ENCODE measurements at places on chromosomes 16 and 17.

DNA sequence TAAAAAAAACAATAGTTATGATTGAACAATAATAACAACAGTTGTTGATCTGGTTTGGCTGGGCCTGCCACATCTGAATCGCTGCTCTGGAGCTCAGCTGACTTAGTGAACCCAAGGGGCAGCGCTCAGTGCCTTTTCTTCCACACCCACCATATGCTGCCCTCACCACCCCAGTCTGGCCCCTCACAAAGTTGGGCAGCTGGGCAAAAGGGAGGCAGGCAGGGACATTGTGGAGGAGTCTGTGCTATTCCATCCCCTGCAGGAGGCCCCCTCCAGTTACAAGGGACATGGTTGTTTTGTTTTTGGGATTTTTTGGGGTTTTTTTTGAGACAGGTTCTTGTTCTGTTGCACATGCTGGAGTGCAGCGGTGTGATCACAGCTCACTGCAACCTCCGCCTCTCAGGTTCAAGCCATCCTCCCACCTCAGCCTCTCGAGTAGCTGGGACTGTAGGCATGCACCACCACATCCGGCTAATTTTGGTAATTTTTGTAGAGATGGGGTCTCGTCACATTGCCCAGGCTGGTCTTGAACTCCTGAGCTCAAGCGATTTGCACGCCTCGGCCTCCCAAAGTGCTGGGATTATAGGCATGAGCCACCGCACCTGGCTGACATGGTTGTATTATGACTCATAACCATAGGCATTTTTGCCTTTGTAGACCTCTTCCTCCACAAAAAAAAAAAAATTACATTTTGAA, 8.6 kb upstream of the PECAM1 start:
- no peak for DNase-seq

- DNase-seq = no peak
Observed at GRCh38 chr17:7204336-7204735, 15.3 kb downstream of the DLG4 start.

GRCh38 chr17:44584443-44584842, 27.2 kb downstream of the FZD2 start:
- no peak for DNase-seq

GRCh38 chr17:4607261-4607741, 23.0 kb downstream of the SMTNL2 start:
- no peak for DNase-seq

DNA sequence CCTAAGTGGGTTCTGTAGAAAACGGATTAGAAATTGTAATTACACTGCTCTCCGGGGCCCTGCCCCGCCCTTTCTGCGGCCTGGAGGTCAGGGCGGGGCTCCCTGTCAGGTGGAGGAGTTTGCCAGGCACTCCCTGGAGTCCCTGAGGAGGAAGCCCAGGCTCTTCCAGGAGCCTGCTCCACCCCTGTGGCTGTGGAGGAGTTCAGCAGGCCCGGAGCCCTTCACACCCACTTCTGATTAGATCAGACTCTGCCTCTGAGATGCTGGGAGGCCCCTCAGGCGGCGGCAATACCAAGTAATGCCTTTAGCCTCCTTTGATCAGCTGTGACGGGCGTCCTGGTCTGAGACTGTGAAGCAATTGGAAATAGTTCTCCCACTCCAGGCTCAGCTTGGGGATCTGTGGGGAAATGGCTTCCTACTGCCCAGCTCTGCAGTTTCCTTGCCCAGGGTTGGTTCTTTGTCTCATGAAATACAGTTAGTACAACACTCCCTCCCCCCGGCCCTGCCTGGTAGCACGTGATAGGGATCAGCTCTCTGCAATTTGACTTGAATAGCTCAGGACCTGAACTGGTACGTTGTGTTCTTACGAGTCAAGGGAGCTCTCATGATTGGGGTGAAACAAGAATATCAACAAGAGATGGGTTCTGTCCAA, 22.3 kb downstream of the BAIAP2 start:
- DNase-seq = no peak

DNA sequence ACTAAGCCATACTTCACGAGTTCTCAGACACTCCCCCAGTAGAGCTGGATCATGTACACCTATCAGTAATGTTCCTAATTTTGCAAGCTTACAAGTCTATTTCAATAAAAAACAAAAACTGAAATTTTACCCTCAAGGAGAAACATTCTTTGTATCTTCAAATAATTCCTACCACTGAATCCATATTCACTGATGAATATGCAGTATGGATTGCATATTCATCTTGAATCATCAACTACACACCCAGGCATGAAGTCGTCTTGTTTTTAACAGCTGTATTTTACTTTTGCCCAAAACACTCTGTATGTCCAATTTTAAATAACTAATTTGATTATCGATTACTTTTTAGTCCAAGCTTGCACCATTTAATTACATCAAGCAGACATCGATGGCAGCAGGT, 31.8 kb downstream of the ZDHHC7 start:
- no peak for DNase-seq

DNA sequence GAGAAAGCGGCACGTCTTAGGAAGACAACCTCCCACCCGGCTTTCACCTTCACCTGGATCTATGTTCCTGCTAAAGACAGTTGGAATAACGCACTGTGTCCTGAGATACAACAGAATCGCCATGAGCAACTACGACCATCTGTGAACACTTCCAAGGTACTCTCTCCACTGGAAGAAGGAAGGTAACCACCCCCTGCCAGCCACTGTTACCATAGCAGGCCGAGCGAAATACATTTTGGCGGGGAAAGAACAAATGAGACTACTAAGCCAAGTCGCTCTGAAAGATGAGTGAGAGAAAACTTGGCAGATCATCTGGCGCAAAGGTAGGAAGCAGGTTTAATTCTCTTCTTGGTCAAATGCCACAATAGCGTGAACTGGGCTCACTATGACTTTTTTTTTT, 9.8 kb downstream of the CRK start:
- no peak for DNase-seq

- no peak for DNase-seq
Observed at GRCh38 chr16:78194948-78195347, 95.5 kb downstream of the WWOX start.

DNA sequence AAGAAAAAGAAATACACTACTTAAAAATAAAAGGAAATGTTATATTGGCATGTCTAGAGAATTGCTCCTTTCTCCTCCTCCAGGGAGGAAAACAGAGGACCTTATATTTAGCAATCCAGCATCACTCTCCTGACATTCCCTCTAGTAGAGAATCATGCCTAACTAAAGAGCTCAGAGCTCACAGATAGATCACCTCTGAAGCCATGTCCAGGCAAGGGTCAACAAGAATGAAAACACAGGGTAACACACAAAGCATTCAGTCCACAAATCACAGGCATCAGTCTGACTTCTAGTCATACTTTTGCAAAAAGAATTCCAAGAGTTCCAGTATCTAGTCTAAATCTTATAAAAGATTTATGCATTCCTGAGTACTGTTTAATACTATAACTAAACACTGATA, 4.4 kb upstream of the HASPIN start:
- no peak for DNase-seq

DNA sequence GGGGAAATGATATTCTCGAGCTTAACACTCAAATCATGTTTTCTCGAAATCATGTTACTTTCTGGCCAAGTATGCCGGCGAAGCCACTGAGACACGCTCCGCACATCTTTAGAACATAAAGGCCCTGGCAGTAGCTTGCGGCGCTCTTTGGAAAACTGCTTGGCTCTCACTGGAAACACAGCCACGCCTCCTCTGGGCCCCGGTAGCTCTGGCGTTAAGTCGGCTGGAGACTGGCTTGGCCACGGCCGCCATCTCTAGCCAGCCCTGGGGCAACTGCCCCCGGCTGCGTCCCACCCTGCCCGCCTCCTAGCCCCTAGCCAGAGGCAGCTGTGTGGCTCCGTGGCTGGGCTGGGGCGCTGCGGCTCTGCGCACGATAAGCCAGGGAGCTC, 9.2 kb upstream of the BAIAP2 start:
- DNase-seq = no peak

- DNase-seq = no peak
Observed at GRCh38 chr16:88289968-88290401, 92.8 kb upstream of the ZNF469 start.

DNA sequence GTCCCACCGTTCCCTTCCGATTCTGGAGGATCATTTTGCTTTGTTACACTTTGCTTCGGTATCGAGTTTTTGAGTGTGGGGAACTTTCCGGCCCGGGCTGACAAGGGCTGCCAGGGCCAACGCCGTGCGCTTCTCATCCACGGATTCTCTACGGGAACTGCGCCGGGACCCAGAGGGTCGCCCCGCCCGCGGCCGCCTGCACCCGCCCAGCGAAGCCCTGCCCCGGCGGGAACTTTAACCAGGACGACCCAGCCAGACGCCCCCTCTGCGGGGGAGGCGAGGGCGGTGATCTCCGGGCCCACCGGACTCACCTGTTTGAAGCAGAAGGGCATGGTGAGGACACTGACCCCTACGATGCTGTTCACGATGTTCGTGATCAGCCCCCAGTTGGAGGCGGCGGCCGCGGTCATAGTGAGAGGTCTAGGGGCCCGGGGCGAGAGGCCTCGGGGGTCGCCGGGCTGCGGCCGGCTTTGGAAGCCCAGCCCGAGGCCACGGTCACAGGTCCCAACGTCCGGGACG, 536 bp downstream of the SLC38A10 start:
- no peak for DNase-seq

- DNase-seq = peak; percentile 89
Observed at GRCh38 chr17:79053251-79053925, 21.2 kb upstream of the ENGASE start.

DNA sequence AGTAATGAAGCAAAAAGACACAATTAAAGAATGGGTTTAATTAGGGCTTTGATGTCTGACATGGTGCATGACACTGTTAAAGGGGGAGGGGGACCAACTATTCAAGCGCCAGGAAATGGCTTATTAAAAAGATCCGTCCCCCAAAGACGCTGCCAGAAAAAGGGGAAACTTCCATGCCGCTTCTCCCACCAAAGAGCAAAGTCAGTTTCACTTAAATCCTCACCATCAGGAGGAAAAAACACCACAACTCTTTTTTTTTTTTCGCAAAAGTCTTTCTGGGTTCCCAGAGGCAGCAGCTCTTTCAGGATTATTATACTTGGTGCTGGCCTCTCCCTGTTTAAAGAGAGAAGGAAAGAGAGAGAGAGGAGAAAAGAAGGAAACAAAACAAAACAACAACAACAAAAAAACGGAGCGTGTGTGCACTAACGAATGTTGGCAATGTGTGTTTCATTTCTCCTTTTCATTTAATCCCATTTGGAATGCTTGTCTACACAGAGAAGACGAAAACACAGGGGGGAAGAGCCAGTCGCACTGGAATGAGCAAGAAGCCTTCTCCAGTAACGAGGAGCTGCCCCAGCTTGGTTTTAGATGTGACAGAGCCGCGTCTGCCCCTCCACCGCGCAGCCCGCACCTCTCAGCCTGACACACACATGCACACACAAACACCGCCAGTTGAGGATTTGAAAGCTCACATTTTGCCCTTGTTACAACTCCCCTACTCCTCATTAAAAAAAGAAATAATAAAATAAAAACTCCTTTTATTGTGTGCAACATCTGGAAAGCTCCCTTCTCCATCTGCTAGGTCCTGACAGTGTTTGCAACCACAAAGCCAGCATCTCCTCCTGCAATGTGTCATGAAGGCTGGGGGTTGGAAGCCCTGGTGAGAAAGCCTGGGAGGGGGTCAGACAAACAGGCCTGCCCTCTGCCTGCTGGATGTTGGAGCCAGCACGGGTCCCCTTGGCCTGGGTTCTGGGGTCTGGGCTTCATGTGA, 32.7 kb upstream of the AXIN2 start:
- no peak for DNase-seq

GRCh38 chr16:85114909-85115567, 2.8 kb upstream of the CIBAR2 start:
- peak; percentile 61 for DNase-seq

- DNase-seq = peak; percentile 55
Observed at GRCh38 chr16:31876951-31877828, 3.6 kb downstream of the ZNF267 start.

GRCh38 chr17:30345527-30346075, 11.7 kb upstream of the TMIGD1 start:
- DNase-seq = no peak

- DNase-seq = no peak
Observed at GRCh38 chr17:42287305-42287976, 857 bp upstream of the STAT5A start.

DNA sequence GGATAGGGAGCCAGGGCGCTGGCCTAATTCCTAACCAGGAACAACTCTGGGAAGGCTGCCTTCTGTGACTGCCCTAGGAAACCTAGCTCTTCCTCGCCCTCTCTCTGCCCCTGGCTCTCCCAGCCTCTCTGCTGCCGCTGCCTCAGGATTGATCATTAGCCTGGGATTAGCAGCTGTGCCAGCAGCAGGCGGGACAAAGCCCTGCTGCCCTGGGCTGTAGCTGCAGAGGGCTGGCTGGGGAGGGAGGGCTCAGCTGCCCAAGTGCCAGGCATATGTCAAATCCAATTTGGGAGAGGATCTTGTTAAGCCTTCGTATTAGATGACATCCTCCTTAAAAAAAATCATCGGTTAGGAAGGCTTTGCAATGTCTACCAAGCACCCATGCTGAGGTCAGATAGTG, 144.8 kb upstream of the CCL2 start:
- no peak for DNase-seq

GRCh38 chr17:7406235-7406825, 1.3 kb upstream of the NLGN2 start:
- no peak for DNase-seq

- DNase-seq = no peak
Observed at GRCh38 chr16:4313563-4314531, 2.0 kb upstream of the GLIS2 start.

- DNase-seq = no peak
Observed at GRCh38 chr17:76966016-76966415, 97.8 kb downstream of the MGAT5B start.

DNA sequence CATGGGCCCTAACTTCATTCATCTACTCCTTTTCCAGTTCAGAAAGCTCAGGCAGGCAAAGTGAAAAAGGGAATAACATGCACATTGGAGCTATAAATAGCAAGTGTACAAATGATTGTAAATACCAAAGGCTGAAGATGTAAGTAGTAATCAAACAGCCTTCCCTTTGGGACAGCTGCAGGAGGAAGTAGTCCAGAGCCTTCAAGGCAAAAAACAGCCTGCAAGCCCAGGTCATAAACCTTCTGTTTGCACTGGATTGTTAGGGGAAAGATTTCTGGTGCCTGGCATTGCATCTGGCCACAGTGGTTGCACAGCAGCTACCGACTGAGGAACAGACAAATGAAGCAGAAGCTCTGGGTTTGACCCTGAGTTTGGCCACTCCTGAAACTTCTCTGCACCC, 98.6 kb upstream of the PMFBP1 start:
- peak; percentile 7 for DNase-seq
